ENCODE measurements at places on chromosomes 3 and 15.

DNA sequence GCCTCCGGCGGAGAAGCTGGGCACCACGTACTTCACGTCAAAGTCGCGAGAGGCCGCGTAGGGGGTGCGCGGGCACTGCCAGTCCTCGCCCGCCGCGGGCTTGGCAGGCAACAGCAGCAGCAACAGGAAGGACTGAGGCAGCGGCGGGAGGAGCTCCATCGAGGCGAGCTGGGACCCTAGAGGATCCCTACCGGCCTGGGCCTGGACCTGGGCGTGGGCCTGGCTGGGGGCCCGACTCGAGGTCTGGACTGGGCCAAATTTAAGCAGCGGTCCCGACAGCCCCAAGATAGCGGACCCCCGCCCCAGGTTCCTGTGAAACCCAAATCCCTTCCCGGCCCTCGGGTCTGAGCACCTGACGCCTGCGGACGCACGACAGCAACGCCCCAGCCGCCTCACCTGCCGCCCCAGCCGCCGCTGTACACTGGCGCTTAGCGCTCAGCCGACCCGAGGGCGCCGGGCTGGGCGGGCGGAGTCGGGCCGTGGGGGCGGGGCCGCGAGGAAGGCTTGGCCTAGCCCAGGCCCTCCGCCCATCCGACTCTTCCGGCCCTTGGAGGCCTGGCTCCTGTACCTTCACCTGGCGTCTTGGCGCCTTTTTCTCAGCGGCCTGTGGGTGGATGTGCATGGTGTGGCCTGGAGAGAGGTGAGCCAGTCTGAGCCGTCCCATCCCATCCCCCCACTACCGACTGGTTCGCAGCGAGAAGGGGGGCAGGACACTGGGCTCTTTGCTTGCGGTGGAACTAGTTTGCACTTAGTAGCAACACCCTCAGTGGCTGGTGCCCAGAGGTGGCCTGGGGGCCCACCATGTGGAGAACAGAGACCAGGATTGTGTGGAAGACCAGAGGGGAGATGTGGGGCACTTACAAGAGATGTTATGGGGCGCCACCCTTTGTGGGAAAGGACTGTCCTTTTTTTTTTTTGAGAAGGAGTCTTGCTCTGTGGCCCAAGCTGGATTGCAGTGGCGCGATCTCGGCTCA lies at the start of gene MST1R:
TSS of gene MST1R (minus strand) at position 423 of the 974 bp plus-strand sequence. CDS start at position 159, 264 bp downstream.
- peak; percentile 83 for DNase-seq

- DNase-seq, result no peak
These were observed 1.4 kb downstream of the NISCH start for GRCh38 chr3:52456800-52457183.

- peak; percentile 31 for DNase-seq
These were observed 170.0 kb upstream of the NDN start for GRCh38 chr15:23857028-23857641.

DNA sequence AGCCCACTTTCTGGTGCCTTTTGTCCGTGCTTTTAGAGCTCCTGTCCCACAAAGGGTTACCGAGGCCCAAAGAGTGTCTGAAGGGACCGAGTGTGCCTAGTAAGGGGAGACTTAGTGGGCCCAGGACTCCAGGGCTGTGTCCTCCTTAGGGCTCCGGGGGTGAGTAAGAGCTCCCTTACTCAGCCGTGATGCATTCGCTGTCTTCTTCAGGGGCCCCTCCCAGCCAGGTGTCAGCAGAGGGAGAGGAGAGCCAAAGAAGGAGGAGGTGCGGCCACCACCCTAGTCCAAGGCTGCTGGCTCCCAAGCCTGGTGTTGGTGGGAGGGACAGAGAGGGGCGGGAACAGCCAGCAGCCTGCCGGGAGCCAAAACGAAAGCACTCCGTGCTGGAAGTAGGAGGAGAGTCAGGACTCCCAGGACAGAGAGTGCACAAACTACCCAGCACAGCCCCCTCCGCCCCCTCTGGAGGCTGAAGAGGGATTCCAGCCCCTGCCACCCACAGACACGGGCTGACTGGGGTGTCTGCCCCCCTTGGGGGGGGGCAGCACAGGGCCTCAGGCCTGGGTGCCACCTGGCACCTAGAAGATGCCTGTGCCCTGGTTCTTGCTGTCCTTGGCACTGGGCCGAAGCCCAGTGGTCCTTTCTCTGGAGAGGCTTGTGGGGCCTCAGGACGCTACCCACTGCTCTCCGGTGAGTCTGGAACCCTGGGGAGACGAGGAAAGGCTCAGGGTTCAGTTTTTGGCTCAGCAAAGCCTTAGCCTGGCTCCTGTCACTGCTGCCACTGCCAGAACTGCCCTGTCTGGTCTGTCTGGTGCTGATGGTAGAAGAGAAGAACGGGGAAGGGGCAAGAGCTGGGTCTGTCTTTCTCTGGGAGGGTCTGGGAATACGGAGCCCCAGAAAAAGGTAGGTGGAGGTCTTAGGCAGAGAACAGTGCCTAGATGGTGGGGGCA lies at the start of gene IL17RC:
TSS of gene IL17RC (plus strand) at position 365 of the 947 bp plus-strand sequence. CDS start at position 583, 218 bp downstream.
- DNase-seq, result no peak

- DNase-seq, result no peak
These were observed 36.6 kb upstream of the CHL1 start for GRCh38 chr3:159974-160373.

DNA sequence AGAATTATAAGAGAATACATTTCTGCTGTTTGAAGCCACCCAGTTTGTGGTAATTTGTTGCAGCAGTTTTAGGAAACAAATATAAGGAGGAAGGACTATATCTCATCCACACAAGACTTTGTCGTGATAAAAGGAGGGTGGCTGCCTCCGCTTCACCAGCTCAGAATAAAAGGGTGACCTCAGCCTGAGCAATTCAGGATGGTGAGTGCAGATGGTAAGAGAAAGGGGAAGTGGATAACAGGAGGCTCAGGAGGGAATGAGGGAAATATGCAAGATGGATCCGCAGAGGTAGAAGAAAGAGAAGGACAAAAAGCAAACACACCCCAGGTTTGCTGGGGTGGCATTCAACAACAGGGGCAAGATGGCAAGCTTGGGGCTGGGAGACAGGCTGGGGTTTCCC lies 108.1 kb upstream of the TNFAIP8L3 start:
- no peak for DNase-seq

DNA sequence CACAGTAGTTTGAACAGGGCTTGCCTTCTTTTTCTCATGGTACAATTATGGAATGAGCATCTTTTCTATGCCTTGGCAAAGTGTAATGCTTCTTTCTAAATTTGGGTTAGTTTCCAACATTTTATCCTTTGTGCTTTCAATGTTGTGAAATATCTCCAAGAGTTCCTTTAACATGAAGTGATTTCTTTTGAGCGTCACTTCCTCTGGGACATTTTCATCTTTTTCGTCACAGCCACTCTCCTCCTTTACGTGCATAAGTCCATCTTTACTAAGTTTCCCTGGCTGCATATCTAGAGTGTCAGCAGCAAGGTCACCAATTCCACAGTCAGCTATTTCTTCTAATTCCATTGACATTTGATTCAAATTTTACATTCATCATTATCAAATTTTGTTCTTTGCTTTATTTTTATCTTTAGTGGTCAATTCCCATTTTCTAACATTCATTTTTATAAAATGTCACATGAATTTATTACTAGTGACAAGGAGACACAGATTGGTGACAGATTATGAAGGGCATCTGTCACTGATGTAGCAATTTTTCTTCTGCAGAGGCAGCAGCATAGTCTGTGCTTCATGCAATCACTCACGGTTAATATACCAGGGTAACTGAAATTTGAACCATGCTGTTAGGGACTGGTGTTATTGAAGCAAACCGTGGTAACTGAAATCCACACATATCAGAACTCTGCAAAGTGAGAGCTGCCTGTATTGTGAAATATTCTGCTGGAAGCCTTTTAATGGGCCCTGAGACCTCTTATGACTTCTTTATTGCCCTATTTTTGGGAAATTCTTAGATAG lies 126.5 kb upstream of the THBS1 start:
- no peak for DNase-seq

DNA sequence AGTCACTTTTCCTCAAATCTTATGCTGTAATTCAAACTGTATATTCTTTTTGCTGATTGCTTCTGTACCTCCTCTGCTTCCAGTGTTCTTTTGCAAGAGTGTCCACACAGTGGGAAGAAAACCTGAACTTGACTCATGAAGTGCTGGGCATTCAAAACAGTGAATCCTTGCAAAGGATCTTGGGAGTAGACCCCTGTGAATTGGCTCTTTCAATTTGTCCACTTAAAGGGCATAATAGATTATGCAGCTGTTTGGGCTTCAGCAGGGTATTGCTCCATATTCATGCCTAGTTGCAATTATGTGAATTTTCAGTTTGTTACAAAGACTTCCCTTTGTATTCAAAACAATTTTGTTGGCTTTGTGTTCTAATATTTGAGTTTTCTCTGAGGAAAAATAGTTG lies 11.4 kb downstream of the ZFAND6 start:
- DNase-seq, result no peak

- DNase-seq, result no peak
These were observed 131.0 kb upstream of the NR2E3 start for GRCh38 chr15:71679223-71679792.

- DNase-seq, result no peak
These were observed 87.2 kb downstream of the HMG20A start for GRCh38 chr15:77507911-77508310.

- DNase-seq, result no peak
These were observed 40.4 kb downstream of the ACSBG1 start for GRCh38 chr15:78193731-78194567.

GRCh38 chr3:189914799-189915198 lies 205.9 kb downstream of the P3H2 start:
- DNase-seq, result no peak

DNA sequence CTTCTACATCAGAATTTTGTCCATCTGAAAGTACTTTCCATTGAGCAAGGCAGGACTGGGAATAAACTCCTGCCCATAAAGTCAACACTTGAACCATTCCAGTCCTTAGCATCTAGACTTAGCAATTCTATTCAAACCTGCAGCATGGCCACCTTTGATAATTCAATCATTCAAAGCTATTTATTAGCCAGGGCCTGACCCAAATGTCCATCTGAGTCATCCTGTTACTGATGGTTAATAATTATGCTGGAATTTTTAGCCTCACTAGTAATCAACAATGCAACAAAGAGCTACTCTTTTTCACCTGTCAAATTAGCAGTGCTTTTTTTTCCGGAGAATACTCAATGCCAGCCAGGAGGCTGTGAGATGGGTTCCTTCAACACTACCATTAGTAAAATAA lies 72.7 kb upstream of the SNRK start:
- no peak for DNase-seq

- DNase-seq, result no peak
These were observed 157.5 kb downstream of the FBLN2 start for GRCh38 chr3:13706451-13706850.

DNA sequence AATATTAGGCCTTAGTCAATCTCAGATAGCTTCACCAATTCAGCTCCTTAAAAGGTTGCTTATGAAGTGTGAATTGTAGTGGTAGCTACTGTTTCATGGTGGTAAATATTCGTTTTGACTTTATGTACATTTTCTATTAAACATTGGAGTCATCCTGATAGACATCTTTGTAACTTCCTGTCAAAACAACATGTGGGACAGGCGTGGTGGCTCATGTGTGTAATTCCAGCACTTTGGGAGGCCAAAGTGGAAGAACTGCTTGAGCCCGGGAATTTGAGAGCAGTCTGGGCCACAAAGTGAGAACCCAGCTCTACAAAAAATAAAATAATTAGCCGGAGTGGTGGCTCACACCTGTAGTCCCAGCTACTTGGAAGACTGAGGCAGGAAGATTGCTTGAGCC lies 2.0 kb upstream of the TRIM59 start:
- no peak for DNase-seq

- DNase-seq, result no peak
These were observed 11.4 kb downstream of the RSRC1 start for GRCh38 chr3:158121295-158121694.

DNA sequence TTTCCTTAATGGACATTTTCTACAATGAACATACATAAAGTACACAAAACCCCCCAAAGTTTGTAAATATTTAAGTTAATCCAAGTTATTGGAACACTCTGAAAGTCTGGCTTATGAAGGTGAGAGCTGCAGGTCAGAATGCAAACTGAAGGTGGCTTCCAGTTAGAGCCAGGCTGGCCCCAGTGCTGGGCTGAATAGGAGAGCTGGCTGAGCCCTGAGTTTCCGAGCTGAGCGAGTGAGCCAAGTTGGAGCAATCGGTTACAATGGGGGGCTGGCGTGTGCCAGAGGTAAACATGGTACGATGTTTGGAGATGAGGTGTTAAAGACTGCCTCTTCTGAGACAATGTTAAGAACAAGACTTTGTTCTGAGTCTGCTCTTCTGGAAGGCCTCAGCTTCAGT lies 230.8 kb upstream of the MCTP2 start:
- peak; percentile 4 for DNase-seq

- DNase-seq, result no peak
These were observed 281.9 kb downstream of the RAP2B start for GRCh38 chr3:153443961-153444360.

DNA sequence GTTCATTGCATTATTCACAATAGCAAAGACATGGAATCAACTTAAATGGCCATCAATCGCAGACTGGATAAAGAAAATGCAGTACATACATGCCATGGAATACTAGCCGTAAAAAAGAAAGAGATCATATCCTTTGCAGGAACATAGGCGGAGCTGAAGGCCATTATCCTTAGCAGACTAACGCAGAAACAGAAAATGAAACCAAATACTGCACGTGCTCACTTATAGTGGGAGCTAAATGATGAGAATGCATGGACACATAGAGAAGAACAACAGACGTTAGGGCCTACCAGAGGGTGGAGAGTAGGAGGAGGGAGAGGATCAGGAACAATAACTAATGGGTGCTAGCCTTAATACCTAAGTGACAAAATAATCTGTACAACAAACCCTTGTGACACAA lies 57.9 kb downstream of the RASA2 start:
- DNase-seq, result no peak

- DNase-seq, result no peak
These were observed 152.0 kb downstream of the TLE3 start for GRCh38 chr15:69945729-69946128.

GRCh38 chr15:34994925-34995324 lies 6.8 kb upstream of the ZNF770 start:
- no peak for DNase-seq

DNA sequence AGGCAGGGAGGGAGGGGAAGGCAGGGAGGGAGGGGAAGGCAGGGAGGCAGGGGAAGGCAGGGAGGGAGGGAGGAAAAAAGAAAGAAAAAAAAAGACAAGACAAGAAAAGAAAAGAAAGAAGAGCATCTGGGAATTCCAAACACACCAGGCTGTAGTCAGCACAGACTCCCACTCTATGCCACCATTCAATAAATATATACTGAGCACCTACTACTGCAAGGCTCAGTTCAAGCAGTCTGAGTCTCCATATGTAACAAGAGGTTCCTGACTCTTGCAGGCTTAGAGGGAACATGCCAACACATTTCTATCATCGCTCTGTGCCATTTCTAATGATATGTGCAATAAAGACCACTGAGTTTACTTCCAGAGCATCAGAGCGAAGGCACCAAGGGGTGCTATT lies 47.7 kb downstream of the ANXA2 start:
- DNase-seq, result no peak

DNA sequence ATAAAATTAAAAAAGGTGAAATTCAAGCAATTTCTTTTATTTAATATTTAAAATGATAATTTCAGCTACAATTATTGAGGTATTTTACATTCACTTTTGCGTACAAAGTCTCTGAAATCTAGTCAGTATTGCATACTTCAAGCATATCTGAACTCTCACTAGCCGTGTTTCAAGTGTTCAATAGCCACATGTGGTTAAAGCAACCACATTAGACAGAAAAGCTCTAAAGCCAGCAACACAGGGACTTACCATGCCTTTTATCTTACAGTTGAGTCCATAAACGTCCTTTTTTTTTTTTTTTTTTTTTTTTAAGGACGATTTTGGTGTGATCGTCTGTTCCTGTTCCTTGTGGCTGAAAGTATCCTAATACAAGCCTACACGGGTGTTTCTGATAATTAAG lies 257.0 kb upstream of the RGMA start:
- DNase-seq, result no peak
